Mammary epithelial cell (primary cell): ENCODE measurements at places on chromosomes 16 and 17. TPM values are rescaled to one million over a fixed set of nuclear protein-coding genes. Genes with fewer than 3 reads are reported as not detected.

DNA sequence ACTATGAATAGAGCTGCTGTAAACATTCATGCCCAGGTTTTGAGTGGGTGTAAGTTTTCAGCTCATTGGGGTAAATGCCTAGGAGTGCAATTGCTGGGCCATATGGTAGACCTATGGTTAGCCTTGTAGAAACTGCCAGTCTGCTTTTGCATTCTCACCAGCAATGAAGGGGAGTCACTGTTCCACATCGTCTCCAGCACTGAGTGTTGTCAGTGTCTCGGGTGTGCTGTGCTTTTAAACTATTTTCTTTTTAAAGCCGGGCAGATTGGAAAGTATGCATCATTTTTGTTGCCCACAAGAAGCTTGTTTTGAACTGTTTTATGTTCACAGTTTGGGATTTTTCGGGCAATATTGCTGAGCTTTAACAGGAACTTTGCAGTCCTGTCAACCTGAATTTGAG is 7.9 kb downstream of the RMI2 start:
- DNase-seq: no peak

The HNF1B gene
- total RNA-seq: not detected in 2 replicates

DNA sequence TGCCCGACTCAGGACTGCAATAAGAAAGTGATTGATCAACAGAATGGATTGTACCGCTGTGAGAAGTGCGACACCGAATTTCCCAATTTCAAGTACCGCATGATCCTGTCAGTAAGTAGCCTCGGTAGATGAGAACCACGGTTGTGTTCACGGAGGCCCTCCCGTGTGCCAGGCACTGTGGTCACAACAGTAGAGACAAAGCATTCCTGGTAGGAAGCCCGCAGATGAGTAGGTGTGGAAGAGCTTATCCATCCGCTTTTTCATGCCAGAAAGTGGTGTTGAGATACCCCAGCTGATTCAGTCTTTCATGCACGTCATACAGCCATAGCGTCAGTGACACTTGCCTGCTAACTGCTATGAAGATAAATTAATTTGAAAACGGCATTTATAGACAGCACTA is 58.9 kb downstream of the RPA1 start:
- no peak for DNase-seq

- no peak for DNase-seq
These were observed 29.4 kb downstream of the HLF start for GRCh38 chr17:55294042-55294751.

The EVI2B gene
- total RNA-seq: under 0.01 TPM

The FN3KRP gene
- total RNA-seq: 22.5 and 44.5 TPM in 2 replicates
